ENCODE measurements at places on chromosomes 4 and X.

DNA sequence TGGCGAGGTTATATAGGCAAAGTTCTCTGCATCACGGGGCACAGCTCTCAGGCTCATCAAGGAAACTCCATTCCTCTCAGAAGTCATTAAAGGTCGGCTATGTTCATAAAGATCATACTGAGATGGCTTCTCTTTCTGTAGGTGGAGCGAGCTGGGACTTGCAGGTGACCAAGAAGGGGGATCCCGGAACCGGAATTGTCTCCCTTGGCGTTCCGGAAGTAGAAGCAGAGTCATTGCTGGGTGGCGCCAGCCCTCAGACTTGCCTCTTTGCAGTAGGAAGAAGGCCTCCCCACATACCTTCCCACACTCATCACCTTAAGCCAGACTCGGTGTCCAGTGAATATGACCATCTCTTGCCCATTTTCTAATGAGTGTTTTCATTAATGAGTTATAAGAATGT is 17.9 kb upstream of the HPGD start:
- peaks cover 13% of the 10 kb centered on the region for H3K4me1 ChIP-seq
- H3K36me3 ChIP-seq = no peaks in the 10 kb centered on the region
- no peak overlapping the region for H3K4me3 ChIP-seq
- H3K27me3 ChIP-seq = no peaks in the 10 kb centered on the region
- H3K27ac ChIP-seq = no peak overlapping the region
- DNase-seq = no peak

DNA sequence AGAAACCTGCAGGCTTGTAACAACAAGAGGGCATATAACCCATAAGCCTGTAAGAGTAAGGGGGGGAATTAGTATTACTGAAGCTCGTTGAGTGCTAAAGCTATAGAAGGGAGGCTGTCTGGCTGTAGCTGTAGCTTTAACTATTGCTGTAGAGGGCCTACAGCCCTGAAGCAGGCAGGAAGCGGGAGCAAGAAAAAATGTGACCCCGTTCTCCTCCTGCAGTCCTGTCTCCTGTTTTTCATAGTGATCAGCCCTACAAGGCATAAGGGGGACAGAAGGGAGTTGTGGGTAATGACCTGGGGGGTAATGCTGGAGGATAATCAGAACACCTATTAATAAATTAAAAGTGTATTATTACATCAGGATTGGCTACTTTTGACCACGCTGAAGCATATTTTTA is 206.9 kb upstream of the MAB21L2 start:
- no peaks in the 10 kb centered on the region for H3K4me1 ChIP-seq
- no peak overlapping the region for H3K27ac ChIP-seq
- DNase-seq = no peak
- H3K27me3 ChIP-seq = no peaks in the 10 kb centered on the region
- 0 out of 2 replicates have a peak, but pooled peaks cover 3% of the 10 kb centered on the region for H3K36me3 ChIP-seq

GRCh38 chrX:130082244-130083106 is 27.8 kb downstream of the ELF4 start:
- no peaks in the 10 kb centered on the region for H3K27me3 ChIP-seq
- no peak overlapping the region for H3K4me3 ChIP-seq
- no peak for DNase-seq
- no peak overlapping the region for H3K27ac ChIP-seq
- H3K36me3 ChIP-seq = 0 out of 2 replicates have a peak, but pooled peaks cover 5% of the 10 kb centered on the region

- H3K36me3 ChIP-seq = no peaks in the 10 kb centered on the region
- no peak for DNase-seq
- no peak overlapping the region for H3K4me3 ChIP-seq
- peaks cover 5% of the 10 kb centered on the region for H3K4me1 ChIP-seq
- no peaks in the 10 kb centered on the region for H3K27me3 ChIP-seq
Observed at GRCh38 chr4:147590249-147590920, 26.8 kb upstream of the TMEM184C start.

Data from RWPE2 (cell line).